Activated naive CD4-positive, alpha-beta T cell (primary cell): ENCODE measurements at places on chromosomes 11 and 22.

- no peak for DNase-seq
Observed at GRCh38 chr11:113091481-113091780, 130.2 kb downstream of the NCAM1 start.

DNA sequence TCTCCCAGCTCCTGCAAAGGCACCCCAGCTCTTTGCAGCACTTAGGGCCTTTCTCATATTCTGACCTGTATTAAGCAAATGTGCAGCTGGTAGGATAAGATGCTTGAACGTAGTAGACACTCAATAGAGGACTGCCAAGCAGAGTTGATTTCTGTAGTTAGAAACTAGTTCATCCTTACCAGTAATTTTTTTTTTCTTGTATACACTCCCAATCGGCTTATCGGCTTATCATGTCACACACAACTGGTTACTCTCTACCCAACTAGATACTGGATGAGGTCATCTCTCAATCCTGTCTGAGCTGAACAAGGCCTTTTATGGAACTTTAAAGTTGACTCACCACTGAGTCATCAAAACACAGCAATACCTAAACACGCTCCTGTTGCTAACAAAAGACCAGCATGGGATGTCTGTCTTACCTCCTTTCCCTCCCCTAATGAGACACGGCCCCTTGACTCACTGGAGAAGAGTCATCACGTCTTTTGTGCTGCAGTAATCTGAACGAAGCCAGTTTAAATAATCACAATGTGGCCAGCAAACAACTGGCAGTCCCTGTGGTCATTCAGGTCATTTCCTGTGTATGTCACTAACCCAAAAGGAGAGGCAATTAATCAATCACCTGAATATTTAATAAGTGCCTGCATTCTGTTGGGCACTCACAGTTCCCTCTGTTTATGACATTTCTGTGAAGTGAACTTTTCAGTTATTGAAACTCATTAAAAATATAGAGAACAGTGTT is 7.5 kb upstream of the WEE1 start:
- no peak for DNase-seq

- no peak for DNase-seq
Observed at GRCh38 chr22:44985906-44986527, 23.8 kb downstream of the PHF21B start.

GRCh38 chr11:6229911-6230310 is 4.5 kb downstream of the FHIP1B start:
- no peak for DNase-seq

- DNase-seq = no peak
Observed at GRCh38 chr11:538431-539051, 1.2 kb downstream of the LRRC56 start.

GRCh38 chr11:111001986-111002611 is 243.4 kb upstream of the POU2AF2 start:
- DNase-seq = no peak

GRCh38 chr22:45917146-45917545 is 59.8 kb downstream of the WNT7B start:
- DNase-seq = no peak

GRCh38 chr11:17890325-17890724 is 122.5 kb downstream of the SERGEF start:
- DNase-seq = no peak

GRCh38 chr11:84648471-84648870 is 978.7 kb downstream of the DLG2 start:
- no peak for DNase-seq

DNA sequence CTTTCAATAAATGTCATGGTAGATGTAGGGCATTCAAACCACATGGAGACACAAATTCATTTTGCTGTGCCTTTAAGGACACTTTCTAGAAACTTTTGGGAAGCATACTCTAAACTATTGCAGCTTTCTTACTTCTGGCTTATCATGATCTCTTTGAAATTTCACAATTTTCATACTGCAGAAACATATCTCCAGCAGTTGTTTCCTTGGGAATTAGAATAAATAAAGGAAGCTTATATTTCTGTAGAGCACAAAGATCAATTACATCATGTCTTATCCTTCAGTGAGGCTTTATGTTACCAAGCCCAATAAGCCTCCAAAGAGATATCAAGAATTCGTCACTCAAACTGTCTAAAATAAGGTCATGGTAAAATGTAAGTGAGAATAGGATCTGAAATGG is 74.5 kb upstream of the RAB38 start:
- no peak for DNase-seq

DNA sequence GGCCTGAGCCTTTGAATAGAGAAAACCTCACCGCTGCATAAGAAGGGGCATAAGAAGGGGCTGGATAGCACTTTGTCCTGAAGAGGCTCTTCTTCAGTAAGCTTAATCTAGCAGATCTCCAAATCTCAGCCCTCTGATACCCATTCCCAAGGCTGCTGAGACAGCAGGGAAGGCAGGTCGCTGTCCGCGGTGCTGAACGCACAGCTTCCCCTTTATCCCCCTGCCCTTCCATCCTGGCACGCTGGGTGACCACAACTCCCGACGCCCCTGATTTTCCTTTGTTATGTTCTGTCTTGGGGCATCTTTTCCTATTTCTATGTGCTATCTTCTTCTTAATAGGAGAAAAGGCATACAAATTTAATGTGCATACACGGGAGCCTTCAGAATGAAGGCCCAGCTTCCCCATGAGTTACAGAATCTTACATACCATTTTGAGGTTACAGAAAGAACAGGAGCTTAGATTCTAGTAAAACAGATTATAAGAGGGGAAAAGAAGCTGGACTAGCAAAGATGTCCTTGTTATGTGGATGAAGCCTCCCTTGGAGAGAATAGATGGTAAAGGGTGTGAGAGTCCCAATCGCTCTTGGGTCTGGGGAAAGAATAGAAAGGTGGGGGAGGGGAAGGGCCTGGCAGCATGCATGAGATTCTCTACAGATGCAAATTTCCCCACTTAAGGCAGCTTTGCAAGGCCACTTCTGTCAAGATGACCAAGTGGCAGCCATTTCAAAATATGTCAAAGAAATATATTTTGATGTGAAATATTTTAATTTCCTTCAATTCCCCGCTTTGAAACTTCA is 5.7 kb upstream of the SULT4A1 start:
- no peak for DNase-seq

GRCh38 chr11:82507288-82507687 is 226.4 kb downstream of the FAM181B start:
- no peak for DNase-seq

DNA sequence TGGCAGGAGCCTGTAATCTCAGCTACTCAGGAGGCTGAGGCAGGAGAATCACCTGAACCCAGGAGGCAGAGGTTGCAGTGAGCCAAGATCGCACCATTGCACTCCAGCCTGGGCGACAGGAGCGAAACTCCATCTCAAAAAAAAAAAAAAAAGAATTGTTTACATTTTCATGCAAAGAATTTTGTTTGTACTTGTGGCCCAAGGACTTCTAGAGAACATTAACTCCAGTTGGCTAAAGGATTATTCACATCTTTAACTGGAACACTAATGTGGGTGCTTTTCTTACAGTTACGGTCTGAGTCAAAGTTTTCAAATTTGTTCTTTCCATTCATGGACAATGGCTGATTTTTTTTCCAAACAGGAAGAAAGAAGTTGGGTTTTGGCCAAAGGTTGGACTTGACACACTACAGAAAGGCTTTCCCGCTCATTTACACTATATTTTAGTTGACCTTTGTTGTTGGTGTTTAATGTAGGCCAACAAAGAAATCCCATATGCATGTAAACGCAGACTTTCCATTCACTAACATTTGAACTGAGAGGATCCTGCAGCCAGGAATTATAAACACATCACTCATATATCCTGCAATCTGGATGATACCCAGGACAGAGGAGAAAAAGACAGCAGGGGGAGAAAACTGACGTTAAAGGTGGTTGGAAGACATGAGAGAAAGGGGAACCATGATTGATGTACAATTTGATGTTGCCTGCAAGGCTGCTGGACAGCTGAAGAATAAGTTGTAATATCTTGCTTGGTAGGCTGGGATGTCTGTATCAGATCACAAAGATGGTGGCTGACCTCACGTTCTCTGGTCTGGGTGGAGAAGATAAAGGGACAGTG is 13.1 kb downstream of the POU2AF1 start:
- no peak for DNase-seq

GRCh38 chr11:849951-850774 is 7.5 kb downstream of the TSPAN4 start:
- DNase-seq = no peak

- peak; percentile 16 for DNase-seq
Observed at GRCh38 chr22:22431271-22432220, 77.0 kb downstream of the ZNF280B start.

DNA sequence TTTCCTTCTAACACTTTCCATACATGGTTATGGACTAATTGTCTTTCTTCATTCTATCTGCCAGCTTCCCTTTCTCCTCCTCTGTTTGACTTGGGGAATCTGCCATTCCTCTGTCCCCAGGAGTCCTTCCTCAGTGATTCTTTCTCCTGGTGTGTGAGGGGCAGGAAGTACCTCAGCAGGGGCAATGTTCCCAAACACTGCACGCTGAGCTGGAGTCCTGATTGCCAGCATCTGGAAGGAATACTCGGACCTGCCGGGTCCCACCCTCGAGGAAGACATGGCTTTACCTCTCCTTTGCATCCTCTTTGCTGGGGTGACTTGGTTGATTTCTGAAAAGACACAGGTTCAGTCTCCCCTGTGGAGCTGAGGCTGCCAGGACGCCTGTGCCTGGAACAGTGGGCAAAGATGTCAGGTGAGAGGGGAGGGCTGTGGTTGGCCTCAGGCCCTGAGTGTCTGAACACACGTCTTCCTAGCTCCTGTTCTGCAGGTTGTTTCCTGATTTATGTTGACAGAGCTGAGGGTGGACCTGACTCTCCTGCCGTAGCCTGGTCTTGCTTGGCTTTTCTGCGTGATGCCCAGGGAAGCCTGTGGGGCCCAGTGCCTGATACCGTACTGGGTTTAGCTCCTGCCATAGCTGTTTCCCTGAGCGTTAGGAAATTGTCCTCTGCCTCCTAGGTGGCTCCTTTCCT is 4.3 kb downstream of the COX8A start:
- no peak for DNase-seq

DNA sequence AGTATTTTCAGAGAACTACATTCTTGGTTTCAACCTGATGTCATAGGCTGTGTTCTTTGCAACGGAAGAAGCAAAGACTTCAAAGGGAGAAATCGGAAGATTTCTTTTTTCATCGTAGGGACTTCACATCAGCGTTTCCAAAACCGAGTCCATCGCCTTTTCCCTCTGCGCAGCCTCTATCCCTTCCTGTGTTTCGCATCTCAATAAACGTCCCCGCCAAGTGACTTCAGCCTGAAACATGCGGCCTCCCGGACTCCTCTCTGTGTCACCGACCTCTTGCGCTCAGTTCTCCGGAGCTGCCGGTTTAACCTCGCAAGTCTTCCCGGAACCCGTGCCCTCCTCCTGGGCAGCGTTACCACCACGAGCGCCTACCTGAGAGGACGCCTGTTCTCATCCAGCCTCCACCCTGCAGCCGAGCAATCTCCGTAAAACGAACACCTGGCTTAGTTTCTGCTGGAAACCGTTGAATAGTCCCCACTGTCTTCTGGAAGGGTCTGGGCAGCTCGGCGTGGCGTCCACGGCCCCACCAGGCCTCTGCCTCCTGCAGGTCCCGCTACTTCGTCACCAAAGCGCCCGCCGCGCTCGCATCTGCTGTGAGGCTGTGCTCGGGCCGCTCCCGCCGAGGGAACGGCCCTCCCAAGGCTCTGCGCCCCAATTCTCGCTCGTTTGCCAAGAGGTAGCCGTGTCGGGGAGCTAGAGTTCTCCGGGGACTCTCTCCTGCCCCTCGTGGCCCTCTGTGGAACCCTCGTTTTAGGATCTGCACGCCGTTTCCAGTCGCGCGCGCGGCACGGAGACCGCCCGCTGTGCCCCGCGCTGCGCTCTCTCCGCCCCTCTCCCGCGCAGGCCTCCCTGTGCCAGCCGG is at the start of gene GLB1L3:
GLB1L3 (plus strand) TSS at position 846 of the 862 bp plus-strand sequence. CDS start 362 bp downstream, outside the sequence.
- peak; percentile 71 for DNase-seq

DNA sequence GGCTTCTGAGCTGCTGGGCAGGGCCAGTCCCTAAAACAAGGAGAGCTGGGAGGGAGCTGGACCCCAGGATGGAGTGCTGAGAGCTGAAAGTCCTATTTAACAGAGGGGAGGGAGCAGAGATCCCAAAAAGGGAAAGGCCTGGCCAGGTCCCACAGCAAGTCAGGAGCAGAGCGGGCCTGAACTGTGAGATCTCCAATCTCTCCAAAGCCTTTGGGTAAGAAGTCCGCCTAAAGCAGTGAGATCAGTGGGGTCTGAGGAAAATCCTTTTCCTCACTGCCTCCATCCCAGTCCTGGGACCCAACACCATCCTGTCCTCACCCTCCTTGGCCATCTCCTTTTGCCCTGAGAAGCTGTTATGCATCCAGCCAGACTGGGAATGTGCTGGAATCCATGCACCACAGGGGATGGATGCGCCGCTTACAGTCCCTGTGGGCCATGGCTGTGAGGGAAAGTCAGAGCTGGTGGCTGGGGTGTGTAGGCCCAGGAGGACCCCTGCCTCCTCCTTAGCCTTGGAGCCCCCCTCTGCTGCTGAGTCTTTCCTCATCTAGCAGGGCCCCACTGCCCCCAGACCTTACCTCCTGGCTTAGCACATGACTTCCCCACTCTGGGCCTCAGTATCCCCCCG is 8.6 kb downstream of the LRRC75B start:
- no peak for DNase-seq

DNA sequence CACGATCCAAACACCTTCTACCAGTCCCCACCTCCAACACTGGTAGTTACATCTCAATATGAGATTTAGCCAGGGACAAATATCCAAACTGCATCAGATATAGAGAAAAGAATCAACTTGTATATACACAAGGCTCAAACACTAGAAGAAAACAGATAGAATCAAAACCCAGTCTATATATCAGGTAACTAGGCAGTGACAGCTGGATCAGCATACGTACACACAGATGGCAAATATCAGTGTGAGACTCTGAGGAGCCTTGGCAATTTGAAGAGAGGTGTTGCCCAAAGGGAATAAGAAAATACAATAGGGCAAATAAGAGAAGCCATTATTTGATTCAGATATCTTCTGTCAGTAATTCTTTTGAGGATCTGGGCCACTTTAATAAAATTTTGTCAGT is 951.3 kb upstream of the CHORDC1 start:
- no peak for DNase-seq

- DNase-seq = no peak
Observed at GRCh38 chr22:38927033-38927781, 30.2 kb upstream of the APOBEC3A start.

- DNase-seq = no peak
Observed at GRCh38 chr22:49693848-49694247, 133.8 kb downstream of the BRD1 start.

GRCh38 chr11:113670149-113670830 is 35.8 kb downstream of the TMPRSS5 start:
- no peak for DNase-seq

- DNase-seq = no peak
Observed at GRCh38 chr11:131614631-131615030, 244.2 kb downstream of the NTM start.

- DNase-seq = no peak
Observed at GRCh38 chr22:28905256-28905832, 22.0 kb downstream of the ZNRF3 start.

DNA sequence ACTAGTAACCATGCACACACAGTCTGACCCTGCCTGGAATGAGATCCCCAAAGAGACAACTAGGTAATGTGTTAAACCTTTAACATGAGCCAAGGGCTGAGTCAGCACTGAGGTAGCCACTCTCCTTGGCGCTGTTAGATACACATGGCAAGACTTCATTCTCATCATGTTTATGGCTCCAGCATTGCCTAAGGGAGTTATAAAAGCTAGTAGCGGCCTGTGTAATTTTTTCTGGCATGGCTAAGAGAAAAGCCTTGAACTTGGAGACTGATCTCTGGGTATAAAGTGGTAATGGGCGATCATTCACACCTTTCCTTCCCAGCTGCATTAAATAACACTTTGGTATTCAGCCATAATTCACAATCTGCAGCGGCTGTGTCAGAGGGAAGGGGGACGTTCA is 779.7 kb upstream of the LRRC4C start:
- DNase-seq = no peak

- DNase-seq = no peak
Observed at GRCh38 chr11:5679811-5680210, 5.1 kb downstream of the TRIM5 start.
